MG63 (cell line): ENCODE measurements at places on chromosomes 2 and 18. TPM values are rescaled to one million over a fixed set of nuclear protein-coding genes. Genes with fewer than 3 reads are reported as not detected.

Gene CROCC2
- total RNA-seq = not detected in 2 replicates

Gene C1QL2
- not detected in 2 replicates for total RNA-seq

Gene SKOR2
- not detected in 2 replicates for total RNA-seq

Gene MDH1B
- total RNA-seq = 0.72 and 11.4 TPM in 2 replicates

Gene SCN3A
- 22.7 and 27.1 TPM in 2 replicates for total RNA-seq

Gene CD207
- total RNA-seq = not detected in 2 replicates

Gene APCDD1
- 2.4 and 11.8 TPM in 2 replicates for total RNA-seq

Gene THUMPD2
- 5.8 and 6.8 TPM in 2 replicates for total RNA-seq

Gene SERPINB3
- not detected in 2 replicates for total RNA-seq

DNA sequence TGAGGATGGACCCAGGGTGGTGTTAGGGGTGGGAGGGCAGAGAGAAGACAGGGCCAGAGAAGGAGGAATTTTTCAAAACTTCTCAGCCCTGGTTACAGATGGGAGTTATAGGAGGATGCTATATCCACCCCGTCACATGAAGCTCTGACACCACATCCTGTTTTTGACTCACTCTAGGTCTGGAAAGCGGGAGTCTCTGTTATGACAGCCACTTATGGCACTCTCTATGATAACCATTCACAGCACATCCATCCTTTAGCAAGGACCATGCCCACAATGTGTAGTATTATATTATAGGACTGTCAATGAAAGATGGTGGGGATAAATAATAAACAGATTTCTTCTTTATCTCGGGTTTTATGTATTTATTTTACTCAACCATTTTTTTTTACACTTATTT is 461.2 kb downstream of the CDH2 start:
- DNase-seq = no peak

DNA sequence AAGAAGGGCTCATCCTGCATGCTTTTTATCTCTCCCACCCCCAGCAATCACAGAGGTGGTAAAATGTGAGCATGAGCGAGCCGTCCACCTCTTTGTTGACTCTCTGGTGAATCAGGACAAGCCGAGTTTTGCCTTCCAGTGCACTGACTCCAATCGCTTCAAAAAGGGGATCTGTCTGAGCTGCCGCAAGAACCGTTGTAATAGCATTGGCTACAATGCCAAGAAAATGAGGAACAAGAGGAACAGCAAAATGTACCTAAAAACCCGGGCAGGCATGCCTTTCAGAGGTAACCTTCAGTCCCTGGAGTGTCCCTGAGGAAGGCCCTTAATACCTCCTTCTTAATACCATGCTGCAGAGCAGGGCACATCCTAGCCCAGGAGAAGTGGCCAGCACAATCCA is 19.5 kb downstream of the LIPG start:
- DNase-seq = no peak

DNA sequence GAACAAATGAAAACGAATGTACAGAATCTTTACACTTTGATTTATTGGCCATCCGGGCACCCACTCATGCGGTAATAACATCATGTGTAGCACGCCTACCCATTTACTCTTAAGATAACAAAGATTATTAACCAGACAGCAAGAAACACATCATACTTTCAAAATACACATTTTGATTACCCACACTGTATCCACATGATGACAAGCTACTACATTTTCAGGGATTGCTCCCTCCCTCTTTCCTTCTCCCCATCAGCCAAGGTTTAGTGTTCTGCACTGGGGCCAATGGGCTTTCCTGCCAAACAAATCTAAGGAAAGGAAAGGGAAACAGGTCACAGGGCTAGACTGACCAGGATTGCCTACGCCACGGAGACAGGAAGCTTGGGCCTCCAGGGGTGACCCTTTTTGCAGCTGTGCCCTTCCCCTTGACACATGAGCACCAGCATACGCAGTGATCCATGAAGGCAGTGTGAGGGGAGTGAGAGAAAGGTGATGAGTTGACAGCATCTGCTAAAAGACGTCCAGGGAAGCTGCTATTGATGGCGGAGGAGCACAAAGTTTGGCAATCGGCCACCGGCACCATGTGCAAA is 76.5 kb downstream of the ZNF521 start:
- DNase-seq = no peak

DNA sequence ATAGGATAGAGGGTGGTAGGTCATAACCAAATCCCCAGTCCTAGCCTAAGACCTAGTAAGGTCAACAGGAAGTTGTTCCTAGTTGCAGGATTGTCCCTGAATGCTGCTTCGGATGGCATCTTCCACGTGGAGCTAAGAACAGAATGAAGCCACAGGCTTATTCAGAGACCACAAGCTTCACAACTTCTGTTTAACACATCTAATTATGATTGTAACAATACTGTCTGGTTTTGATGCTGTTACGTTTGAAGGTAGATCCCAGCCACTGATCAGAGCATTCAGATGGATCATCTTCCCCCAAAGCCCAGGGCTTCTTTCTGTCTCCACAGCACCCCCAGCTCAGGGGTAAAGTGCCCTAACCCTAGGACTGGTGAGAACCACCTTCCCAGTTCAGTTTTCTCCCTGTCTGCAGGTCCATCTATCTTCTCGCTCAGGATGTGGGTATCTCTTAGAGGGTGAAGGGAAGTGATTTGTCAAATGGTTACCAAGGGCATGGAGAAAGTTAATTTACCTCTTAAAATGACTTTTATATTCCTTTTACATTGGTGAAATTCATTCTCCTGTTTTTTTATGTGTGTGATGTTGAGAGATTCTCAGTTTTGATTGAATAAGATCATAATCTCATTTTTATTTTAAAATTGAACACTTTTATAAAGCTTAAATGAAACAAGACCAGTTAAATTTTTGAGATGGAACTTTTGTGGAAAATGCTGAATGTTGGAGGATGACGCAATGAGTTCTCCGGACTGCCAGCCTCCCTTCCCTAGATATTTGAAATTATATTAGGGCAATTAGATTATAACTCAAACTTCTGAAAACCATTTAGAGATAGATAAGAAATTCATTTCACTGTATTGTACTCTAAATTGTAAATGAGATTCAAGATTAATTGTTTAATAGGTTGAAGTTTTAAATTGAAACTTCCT is 66.5 kb downstream of the RHBDD1 start:
- DNase-seq = no peak

DNA sequence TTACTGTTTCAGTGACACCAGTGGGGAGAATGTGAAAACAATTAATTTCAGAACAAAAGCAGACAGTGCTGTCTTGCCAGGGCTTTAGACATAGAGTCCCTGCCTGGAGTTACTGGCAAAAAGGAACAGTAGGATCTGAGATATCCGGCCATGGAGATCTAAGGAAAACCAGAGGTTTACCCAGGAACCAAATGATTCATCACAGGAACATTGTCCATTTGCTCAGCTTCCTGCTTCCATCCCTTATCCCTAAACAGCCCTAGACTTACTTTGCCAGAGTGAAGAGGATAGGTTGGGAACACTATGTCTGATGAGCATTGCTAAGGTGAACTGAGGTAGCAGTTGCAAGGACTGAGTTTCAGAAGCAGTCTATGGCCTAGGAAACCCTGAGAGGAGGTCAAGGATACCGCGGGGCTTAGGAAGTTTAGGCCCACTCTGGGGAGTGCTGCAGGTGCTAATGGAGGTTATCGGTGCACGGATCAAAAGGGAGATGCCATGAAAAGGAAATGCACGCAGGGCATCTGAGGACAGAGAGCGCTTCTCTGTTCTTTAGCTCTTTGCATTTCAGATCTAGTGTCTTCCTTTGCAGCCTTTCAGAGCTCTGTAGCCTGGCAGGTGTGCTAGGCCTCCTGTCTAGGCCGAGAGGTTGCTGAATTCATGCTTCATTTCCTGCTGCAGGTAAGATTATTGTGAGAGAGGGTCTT is 223.9 kb downstream of the CDCA7 start:
- DNase-seq = no peak

GRCh38 chr2:50295596-50295995 is 736.3 kb downstream of the NRXN1 start:
- DNase-seq = no peak

GRCh38 chr2:40213619-40214018 is 238.3 kb downstream of the SLC8A1 start:
- no peak for DNase-seq

DNA sequence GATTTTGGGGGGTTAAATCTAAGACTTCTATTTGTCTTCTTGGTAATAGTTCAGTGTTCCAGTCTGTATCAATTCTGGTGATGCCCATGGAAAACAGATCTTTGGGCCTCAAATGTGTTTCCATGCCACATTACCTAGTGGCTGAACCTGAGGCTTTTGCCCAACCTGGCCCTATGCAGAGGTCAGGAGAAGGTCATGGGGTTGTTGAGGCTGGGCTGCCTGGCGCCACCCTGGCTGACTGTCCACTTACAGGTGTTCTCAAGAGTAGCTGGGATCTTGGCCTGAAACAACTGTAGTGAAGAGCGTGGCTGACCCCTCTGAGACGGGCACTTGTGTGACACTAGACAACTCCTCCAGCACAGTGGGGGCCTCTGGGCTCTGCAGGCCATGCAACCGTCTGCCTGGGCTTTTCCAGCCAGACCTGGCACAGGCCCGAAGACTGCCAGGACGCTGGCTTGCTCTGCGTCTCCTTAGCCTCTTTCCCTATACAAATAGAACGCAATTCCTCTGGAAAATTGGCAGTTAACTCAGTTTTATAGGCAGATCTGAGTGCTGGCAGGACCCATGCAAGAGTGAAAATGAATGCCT is 127.8 kb downstream of the TRIM43 start:
- no peak for DNase-seq

DNA sequence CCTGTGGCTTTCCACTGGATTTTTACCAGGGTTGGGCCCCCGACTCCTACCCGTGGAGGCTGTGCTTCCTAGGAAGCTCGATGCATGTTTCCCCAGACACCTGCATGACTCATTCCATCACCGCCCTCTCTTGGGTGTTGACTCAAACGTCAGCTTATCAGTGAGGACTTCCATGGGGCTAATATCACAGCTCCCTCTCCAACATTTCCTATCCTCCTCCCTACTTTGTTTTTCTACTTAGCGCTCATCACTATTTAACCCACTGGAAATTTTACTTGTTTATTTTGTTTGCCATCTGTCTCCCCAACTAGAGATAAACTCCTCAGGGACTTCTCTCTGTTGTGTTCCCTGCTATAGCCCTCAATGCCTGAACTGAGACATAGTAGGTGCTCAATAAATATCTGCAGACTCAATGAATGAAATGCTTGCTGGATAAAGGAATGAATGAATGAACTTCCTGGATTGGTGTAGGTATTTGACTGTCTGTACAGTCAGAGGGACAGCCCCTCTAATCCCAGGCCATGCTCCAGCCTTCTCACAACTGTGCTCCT is 89.7 kb upstream of the MSH2 start:
- DNase-seq = no peak

DNA sequence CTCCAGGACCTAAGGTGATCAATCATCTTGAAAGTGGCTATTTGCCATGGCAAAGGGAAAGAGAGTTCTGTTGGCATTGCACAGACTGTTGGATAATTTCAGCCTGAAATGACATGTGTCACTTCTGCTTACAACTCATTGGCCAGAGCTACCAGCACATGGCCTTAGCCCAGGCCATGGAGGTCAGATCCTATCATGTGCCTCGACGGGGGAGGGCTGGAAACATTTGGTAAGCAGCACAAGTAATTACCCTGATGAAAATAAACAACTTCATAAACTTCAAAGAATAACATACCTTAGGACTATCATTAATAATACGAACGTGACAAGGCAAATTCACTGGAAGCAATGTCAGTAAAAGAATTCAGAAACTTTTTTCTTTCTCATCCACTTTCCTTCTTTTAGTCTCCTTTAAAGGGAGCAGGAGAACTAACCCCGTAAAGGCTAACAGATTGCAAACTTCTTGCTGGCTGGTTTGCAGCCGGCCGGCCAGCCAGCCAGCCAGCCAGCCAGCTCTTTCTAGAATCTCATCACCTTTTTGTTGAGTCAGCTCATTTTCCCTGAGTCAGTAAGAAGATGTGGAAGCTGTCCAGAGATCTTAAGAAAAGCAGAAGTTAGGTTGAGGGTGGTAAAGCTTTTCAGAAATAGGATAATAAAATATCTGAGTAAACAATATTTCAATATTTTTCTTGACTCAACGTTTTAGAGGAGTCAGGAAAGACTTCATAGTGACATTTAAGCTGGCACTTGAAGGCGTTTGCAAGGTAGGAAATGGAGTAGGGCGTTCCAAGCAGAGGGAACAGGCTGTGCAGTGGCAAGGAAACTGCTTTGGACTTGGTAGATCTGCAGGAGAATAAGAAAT is 31.9 kb downstream of the CNRIP1 start:
- no peak for DNase-seq

GRCh38 chr2:23037596-23037995 is 347.4 kb upstream of the KLHL29 start:
- no peak for DNase-seq

GRCh38 chr2:2656115-2657011 is 325.3 kb upstream of the MYT1L start:
- no peak for DNase-seq

- no peak for DNase-seq
Measured at GRCh38 chr2:60596411-60596810, 43.0 kb upstream of the BCL11A start.

DNA sequence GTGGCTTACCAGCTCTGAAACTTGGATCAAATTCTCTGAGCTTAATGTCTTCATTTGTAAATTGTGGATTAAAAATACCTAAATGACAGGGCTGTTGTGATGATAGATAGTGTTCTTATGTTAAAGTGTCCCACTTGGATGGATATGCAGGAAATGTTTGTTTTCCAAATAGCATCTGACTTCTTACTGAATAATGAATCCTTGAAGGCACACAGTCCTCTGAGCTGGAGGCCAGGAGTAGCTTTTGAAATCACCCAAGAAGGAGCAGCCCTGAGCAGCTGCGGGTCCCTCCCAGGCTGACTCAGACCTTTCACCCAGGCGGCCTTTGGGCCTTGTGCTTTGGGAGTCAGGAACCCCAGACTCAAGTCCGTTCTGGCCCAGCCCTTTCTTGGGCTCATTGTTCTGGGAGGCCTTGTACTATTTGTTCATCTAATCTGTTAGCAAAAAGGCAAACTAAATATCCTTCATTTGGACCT is 173.0 kb upstream of the GATA6 start:
- no peak for DNase-seq

- no peak for DNase-seq
Measured at GRCh38 chr2:12102679-12103078, 356.2 kb downstream of the LPIN1 start.

- DNase-seq = peak; percentile 70
Measured at GRCh38 chr18:11412811-11413210, 196.6 kb upstream of the SLC35G4 start.

- DNase-seq = peak; percentile 51
Measured at GRCh38 chr2:166539340-166540162, 45.5 kb upstream of the SCN7A start.

DNA sequence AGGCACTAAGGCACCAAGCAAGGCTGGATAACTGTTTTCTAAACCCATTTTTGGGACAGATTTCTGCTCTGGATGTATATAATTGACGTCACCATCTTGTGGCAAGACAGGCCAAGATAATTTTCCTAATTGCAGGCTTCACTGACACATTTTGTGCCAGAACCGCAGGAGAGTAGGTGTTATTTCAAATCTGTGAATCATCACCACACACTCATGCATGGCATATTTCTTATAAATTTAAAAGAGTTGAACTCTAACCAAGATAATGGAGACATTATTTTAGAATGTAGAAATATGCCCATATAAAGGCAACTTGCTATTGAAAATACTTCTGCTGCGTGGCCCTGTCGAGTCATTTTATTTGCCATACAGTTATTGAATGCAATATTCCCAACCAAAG is 68.3 kb upstream of the ACYP2 start:
- no peak for DNase-seq

GRCh38 chr2:33475224-33476130 is 972 bp upstream of the RASGRP3 start:
- DNase-seq = peak; percentile 58

- DNase-seq = peak; percentile 70
Measured at GRCh38 chr2:19574778-19575260, 216.4 kb upstream of the OSR1 start.

GRCh38 chr2:232058931-232059330 is 97.4 kb downstream of the DIS3L2 start:
- no peak for DNase-seq

- no peak for DNase-seq
Measured at GRCh38 chr2:8609357-8609811, 72.5 kb upstream of the ID2 start.
